ENCODE measurements at places on chromosomes 12 and 14.

GRCh38 chr14:90424686-90425372 is 28.0 kb downstream of the CALM1 start:
- no peak for DNase-seq

DNA sequence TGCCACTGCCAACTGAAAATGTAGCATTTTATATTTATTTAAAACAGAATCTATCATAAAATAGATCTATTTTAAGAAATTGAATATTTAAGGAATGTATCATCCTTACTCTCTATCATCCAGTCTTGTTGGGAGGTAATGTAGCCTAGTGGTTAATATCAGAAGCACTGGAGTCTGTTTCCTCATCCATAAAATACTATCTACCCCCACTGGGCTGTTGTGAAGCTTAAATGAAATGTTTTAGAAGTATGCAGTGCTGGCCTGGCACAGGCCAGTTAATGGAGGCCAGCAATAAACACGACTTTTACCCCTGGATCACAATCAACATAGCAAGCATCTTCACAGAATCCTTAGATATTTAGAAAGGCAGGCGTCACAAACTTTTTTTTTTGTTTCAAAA is 188.0 kb downstream of the CAND1 start:
- no peak for DNase-seq

GRCh38 chr12:115158816-115159215 is 474.8 kb upstream of the TBX3 start:
- DNase-seq, result no peak

DNA sequence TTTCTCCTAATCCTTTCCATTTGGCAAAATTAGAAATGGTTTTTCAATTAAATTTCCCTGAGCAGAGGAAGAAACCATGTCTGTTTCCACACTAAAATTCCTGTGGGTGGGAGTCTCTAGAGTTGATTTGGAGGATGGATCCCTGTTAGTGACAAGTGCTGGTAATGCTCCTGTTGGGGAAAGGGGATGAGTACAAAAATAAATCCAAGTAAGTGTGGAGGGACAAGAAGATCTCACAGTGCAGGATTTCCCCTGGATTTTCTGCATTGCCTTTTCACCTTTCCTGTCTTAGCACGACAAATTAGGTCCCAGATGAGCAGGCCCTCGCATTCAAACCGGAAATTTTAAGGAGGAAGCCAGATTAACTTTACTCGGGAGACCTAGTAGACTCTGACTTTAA is 107.5 kb downstream of the DAD1 start:
- DNase-seq, result no peak

DNA sequence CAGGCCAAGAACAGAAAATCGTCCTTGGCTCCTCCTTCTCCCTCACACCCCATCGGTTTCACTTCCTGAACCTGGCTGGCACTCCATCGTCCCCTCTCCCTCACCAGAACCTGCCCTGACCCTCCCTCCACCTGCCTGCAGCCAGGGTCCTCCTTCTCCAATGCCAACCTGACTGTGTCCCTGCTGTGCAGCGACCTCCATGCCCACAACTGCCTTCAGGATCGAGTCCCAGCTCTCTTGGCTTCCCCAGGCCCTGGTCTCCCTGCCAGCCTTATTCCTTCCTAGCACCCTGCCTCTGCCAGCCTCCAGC is 19.8 kb downstream of the HVCN1 start:
- DNase-seq, result no peak

DNA sequence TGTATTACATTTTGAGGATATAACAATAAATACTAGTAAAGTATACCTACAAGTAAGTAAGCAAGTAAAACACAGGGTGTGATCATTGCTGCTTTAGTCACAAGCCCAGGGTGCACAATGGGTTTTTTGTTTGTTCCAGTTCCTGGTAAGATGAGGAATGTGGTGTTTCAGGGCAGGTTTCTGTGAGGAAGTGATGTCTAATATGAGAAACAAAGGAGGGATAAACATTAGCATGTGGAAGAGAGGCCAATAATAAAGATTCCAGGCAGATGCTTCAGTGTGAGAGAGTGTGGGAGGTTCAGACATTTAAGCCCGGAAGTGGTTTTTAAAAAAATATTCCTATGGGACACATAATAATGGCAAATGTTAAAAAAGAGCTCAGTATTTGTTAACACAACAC is 808.1 kb upstream of the USP15 start:
- DNase-seq, result no peak

- no peak for DNase-seq
These were observed 36.1 kb downstream of the NCOR2 start for GRCh38 chr12:124531281-124531745.

- DNase-seq, result no peak
These were observed 37.0 kb upstream of the FBXO33 start for GRCh38 chr14:39469094-39469710.

- DNase-seq, result no peak
These were observed 25.1 kb downstream of the CDKL1 start for GRCh38 chr14:50371546-50371945.

- DNase-seq, result no peak
These were observed 30.8 kb downstream of the BBOF1 start for GRCh38 chr14:74049876-74050495.

- DNase-seq, result no peak
These were observed 333.7 kb downstream of the MED13L start for GRCh38 chr12:115943630-115944391.

DNA sequence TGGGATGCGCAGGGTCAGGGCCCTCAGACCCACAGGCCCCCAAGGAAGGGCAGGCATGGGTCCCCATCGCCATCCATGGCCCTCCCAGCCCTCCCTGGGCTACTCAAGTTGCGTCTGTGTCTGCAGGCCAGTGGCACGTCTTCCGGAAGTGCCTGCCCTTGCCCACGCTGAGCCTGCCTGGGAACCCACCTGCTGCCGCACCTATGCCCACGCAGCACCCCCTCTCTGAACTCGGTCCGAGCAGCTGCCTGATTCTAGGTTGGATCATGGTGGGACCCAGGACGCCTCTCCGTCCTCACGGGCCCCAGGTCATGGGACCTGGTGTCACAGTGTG is 182.8 kb downstream of the ADGRD1 start:
- DNase-seq, result no peak

DNA sequence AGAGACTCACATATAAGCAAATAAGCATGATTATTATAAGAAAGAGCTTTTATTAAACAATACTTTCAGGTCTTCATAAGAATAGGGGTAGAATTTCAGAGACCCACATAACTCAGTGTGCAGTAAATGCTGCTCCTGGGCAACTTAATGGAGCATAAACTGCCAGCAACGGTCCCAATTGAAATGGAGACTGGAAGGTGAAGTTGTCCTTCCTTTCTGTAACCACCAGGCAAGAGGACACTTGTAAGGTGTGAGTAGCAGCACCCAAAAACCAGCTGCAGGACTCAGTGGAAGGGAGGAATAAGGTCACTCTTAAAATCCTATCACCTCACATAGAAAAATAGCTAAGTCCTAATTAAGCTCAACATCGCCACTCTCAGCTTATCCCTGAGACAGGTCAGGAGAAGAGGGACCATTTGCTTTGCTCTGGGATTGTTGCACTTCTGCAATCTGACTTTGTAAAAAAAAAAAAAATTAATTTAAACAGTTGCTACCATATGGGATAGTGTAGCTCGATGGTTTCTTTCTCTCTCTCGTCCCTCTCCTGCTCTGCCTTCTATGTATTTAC is 22.7 kb upstream of the LTA4H start:
- DNase-seq, result no peak

DNA sequence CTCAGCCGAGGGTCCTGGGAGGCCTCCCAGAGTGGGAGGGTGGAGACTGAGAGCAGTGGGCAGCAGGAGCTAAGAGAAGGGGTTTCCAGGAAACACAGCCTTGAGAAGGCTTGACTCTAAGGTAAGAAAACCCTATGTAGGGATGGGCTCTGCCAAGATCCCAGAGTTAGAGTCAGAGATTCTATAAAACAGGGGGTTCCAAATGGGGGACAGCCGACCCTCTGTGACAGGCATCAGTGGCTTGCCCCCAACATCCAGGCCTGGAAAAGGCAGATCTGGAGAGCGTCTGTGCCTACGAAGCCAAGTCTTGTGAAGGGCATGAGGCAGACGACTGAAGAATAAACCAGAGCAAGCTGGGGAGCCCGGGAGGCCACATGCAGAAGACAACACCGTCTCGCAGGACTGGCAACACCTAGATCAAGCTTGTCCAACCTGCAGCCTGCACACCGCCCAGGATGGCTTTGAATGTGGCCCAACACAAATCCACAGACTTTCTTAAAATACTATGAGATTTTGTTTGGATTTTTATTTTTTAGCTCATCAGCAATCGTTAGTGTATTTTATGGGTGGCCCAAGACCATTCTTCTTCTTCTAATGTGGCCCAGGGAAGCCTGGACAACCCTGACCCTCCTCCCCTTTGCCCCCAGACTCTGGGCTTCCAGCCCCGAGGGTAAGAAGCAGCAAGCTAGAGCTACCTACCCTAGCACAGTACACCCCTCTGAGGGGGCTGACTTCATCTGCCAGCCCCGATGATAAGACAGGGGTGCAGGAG is 42.1 kb downstream of the PRMT8 start:
- DNase-seq, result no peak

DNA sequence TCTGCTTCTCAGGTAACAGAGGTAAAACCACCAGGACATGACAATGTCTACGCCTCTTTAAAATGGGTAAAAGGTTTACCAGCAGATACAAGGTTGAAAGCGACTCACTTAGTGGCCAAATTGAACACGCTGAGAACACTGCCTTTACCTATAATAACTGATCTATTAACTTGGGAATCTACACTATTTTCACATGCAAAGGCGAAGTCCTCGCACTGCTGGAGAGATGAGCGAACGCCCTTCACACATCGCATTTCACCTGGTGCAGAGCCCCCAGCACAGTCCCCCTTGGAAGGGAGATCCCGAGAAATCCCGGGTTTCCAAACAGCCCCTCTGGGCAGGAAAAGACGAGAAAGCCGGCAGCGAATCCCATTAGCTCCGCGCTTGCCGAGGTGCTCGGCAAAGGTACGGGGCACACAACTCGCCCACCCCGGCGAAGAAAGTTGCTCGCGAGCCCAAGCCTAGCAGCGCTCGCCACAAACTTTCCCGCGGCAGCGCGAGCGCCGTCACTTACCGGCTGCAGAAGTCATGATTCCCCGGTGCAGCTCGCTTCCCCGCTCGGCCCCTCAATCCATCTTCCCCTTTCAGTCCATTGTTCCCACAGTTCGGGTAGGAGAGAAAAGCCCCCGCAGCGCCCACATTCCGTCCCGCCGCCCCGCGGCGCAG is 423 bp downstream of the FGD6 start:
- no peak for DNase-seq

DNA sequence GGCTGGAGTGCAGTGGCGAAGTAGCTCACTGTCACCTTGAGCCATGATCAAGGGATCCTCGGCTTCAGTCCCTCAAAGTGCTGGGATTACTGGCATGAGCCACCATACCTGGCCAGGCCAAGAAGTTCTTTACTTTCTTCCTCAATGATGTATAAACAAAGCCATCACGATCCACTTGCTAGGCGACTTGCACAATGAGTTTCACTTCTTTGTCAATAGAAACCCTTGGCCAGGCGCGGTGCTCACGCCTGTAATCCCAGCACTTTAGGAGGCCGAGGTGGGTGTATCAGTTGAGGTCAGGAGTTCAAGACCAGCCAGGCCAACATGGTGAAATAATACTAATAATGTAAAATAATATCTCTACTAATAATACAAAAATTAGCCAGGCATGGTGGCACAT is 14.4 kb upstream of the SPSB2 start:
- DNase-seq, result no peak

DNA sequence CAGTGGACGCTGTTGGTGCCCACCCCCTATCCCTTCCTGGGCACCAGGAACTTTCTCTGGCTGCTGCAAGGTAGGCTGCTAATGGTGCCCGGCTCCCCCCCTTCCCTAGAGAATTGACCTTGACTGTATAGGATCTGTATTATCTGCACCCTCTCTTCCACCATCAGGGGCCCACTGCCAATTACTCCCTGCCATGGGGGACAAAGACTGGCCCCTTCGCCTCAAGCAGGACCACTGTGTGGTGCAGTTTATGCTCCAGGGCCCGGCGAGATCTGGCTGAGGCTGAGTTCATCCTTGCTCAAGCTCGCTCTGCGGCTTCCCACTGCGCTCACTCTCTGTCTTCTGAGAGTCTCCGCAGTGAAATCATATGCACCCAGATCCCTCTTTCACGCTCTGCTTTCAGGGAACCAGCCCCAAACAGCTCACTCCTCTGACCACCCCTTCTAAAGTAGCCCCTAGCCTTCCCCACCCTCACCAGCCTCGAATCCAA is 95.2 kb downstream of the LGMN start:
- DNase-seq, result no peak

DNA sequence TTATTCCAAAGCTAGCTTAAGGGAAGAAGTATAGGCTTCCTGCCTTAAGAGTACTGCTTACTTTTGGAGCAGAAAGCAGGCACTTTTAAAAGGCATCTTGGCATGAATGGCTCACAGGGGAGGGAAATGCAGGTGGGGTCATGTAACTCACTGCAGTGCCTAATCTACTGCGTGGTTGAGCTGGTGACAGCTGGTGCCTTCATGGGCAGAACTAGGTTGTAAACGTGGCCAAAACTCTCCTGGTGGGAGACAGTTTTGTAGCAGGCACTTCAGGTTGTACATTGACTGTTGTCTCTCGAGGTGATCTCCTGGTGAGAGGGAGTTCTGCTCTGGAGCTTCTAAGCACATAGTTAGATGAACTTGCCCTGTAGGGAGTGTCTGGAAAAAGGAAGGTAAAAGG is 962.5 kb downstream of the DIO2 start:
- no peak for DNase-seq

DNA sequence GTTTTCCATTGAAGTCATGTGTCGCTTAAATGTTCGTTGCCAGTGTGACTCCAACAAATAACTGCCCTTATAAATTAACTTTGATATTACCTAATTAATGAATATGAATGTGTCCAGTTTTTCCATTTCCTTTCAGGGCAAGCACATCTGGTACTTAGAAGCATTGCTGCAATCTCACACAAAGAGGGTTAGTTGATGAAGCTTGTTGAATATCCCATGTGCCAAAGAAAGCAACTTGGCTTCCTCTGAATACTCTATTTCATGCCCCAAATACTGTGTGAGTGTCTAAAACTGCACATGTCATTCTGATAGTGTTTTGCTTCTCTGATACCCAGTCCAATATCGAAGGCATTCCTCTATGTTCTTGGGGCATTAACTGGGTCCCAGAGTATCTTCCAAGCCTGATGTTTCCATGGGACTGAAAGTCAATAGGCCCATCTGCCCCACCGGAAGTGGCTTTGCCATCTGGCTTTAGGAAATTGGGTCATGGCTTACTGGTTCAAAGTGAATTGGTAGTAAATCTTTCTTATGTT is 75.8 kb upstream of the CNTN1 start:
- no peak for DNase-seq

- no peak for DNase-seq
These were observed 367.3 kb downstream of the DUSP6 start for GRCh38 chr12:88985011-88985410.

GRCh38 chr12:116599285-116600136 is 40.3 kb downstream of the MAP1LC3B2 start:
- DNase-seq, result peak; percentile 62

GRCh38 chr14:92728759-92729364 is 19.6 kb downstream of the LGMN start:
- peak; percentile 8 for DNase-seq

- DNase-seq, result no peak
These were observed 200.7 kb upstream of the BCL2L14 start for GRCh38 chr12:11870041-11870451.

- DNase-seq, result no peak
These were observed 23.9 kb downstream of the LRRK2 start for GRCh38 chr12:40248585-40249297.

Data from stimulated activated CD4-positive, alpha-beta T cell treated with anti-CD3 and anti-CD28 coated beads, Interleukin-4, amount 100 ng/mL, for 4 hours (primary cell).